ENCODE measurements at places on chromosomes 13 and 19.

DNA sequence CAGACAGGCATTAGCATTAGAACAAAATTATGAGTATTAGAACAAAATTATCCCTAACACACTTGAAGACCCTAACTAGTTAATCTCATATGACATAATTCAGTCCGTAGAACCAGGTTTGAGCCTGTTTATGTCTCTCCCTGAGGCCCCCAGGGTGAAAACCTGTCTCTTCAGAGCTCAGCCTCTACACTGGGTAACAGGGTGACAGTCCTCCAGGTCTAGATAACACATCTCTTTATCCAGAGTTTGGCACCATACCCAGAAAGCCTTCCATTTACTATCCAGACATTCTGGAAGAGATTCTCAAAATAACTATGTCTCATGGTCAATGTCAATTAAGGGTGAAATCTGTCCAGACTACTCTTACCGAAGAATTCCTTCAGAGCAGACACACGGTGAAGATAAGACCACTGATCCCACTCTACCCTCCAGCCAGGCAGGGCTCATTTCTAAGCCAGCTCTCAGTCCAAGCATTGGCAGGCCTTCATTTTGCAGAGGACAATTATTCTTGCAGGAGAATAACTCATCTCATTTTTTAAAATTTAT, 1195.3 kb downstream of the EFNB2 start:
- no peak for DNase-seq

DNA sequence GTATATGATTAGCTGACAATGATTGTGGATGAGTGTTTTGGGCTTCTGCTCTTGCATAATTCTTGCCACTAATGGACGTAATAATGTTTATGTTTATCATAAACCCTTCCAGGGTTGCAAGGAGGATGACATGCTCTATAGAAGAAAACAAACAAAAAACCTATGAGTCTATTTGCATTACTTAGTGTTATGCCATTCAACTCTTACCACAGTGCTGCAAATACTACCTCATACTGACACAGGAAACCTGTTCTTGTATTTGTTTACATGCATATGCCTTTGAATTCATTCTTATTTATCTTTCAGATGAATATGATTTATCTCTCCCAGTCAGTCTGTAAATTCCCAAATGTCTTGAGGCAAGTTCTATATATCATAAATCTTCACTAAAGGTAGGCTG, 39.6 kb upstream of the FREM2 start:
- DNase-seq, result no peak

DNA sequence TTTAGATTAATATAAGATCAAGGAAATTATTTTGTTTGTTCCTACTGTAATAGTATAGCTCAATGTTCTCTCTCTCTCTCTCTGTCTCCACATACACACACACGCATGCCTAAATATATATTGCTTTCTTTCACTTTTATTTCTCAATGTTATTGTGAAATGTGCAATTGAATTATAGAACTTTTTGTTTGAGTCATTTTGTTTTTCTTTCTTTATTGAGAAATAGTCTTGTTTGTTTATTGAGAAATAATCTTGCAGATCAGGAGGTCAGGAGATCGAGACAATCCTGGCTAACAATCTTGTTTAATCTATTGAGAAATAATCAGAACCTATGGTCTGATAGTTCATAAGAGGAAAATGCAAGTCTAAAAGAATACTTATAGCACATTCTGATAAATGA, 1581.3 kb downstream of the EFNB2 start:
- no peak for DNase-seq

DNA sequence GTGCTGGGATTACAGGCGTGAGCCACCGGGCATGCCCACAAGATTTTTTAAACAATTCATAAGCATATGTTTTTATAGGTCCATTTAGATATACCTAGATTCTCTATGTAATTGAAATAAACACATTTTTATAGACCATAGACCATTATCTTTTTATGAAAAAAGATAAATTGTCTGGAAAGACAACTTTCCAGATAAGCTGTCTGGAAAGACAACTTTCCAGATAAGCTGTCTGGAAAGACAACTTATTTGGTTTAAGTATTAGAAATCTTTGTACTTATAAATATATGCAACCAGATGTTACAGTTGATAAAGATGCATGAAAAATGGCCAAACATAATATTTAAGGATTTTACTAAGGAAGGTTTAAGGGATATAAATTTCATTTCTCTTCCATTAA, 538.5 kb downstream of the GPC6 start:
- DNase-seq, result no peak

DNA sequence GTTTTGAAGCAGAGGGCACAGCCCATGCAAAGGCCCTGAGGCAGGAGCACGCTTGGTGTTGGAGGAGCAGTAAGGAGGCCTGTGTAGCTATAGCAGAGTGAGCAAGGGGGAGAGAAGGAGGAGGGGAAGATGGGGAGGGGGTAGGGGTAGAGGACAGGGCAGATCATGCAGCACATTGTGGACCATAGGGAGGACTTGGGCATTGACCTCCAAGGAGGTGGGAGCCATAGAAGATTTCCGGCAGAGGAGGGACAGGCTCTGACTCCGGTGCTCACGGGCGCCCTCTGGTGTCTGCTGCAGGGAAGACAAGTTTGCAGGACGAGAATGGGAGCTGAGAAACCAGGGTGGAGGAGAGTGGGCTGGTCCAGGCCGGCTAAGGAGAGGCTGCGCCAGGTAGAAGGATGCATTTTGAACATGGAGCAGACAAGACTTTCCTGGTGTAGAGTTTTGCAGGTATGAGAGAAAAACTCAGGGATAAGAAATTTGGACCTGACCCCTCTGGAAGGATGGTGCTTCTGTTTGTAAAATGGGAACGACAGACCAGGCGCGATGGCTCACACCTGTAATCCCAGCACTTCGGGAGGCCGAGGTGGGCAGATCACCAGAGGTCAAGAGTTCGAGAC, 13.7 kb upstream of the CREB3L3 start:
- peak; percentile 33 for DNase-seq

GRCh38 chr19:19732579-19733501, at the start of gene ZNF14:
ZNF14 (minus strand) TSS chr19:19733112; CDS start chr19:19732958, 154 bp downstream.
- DNase-seq, result peak; percentile 88

- DNase-seq, result no peak
Measured at GRCh38 chr13:33800646-33801186, 17.2 kb upstream of the RFC3 start.

GRCh38 chr13:109756778-109757177, 29.6 kb downstream of the IRS2 start:
- no peak for DNase-seq

DNA sequence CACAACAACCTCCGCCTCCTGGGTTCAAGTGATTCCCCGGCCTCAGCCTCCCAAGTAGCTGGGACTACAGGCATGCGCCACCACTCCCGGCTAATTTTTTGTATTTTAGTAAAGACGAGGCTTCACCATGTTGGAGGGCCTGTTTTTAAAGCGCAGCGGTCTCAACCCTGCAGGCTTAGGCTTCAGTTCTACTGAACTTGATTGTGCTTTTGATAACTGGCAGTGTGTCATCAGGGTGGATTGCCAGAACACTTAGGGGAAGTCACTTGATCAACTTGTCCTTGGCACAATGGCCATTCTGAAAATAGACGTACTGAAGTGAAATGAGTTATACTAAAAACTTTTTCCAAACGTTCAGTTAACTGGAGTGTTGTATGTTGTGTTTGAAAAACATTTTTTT, 472.2 kb downstream of the KLF5 start:
- DNase-seq, result no peak

DNA sequence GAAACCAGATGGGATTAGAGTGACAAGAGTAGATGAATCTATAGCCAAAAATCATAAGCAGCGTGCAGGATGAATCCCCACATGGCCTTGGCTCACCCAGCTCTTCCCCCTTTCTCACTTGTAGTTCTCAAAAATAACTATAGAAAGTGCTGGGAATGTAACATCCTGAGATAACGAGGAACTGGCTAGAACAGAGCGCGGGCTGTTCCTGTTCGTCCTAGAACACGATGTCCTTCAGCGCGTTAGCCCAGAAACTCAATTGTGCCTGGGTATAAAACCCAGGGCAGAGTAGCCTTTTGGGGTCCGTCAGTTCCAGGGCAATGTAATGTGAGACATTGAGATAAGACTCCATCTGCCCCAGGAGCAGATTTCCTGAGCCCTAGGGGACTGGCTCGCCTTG, 326.2 kb downstream of the TSHZ3 start:
- no peak for DNase-seq
